ENCODE measurements at places on chromosomes 6 and 20.

DNA sequence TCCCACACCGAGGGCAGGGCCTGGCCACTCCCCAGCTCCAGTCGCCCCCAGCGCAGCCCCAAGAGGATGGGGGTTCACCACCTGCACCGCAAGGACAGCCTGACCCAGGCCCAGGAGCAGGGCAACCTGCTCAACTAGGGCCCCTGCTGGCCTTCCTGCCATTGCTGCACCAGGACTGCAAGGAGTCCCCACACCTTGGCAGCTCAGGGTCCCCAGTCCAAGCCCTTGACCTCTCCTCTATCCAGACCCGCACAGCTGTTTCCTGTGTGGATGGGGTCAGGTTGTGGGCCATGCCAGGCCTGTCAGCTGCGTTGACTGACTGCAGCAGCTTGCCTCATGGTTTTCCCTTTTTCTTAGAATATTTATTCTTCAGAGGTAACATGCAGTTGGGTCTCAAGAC, 4.4 kb downstream of the LRRC73 start:
- DNase-seq = no peak

DNA sequence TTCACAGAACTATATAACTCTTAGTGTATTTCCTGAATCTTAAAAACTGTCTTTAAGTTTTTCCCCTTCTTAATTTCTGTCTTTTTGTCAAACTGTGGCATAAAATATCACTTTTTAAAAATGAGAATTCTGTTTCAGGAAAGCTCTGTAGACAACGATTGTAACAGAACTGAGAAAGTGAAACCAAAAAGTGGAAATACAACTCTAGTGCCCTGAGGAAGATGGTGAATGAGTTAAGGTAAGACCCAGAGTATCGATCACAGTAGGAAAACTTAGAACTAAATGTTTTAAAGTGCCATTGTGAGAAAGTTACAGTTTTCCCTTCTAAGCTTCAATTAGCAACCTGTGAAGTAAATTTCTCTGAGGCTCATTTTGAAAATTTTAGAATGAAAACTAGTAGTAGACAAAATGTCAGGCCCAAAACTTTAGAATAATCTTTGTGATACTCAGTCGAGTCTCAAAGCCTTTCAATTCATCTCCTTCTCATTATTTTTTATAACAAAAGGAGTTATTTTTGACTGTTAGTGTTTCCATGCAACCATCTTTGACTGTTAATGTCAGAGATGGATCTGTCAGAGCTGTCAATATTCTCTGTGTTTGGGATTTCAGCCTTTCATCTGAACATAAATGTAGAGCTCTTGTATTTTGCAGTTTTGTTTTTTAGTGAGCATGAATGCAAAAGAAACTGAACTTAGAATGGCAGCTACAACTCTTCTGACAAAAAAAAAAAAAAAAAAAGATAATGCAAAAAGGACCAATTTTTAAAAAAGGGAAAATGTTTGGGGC, 19.0 kb upstream of the TRDN start:
- DNase-seq = peak; percentile 27

DNA sequence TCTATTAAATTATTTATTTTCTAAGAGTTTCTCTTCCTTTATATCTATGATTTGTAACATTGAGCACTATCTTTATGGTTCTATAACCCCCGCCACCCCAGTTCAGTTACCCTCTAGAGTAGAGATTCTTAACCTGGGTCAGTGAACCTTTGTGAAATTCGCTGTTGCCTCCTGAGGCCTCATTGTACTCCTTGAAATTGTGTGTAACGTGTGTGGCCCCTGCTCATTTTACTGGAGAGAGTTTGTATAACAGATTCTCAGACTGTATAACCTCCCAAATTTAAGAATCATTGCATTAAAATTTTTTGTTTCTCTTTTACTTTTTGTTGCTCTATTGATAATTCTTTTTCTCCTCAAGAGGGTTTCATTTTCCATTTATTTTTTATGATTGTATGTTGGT, 65.3 kb downstream of the ADGRG6 start:
- no peak for DNase-seq

DNA sequence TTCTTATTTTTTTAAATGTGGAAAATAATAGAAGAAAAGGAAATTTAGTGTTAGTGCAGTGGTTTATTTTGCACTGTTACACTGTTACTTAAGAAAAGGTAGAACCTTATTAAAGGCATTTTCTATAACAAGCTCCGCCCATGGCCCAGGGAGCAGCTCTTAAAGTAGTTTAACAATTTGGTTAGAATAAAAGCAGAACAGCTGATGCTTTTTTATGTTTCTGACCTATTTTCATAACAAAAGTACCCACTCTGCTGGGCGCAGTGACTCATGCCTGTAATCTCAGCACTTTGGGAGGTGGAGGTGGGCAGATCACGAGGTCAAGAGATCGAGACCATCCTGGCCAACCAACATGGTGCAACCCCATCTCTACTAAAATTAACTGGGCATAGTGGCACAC, 32.6 kb downstream of the DSTN start:
- DNase-seq = no peak

DNA sequence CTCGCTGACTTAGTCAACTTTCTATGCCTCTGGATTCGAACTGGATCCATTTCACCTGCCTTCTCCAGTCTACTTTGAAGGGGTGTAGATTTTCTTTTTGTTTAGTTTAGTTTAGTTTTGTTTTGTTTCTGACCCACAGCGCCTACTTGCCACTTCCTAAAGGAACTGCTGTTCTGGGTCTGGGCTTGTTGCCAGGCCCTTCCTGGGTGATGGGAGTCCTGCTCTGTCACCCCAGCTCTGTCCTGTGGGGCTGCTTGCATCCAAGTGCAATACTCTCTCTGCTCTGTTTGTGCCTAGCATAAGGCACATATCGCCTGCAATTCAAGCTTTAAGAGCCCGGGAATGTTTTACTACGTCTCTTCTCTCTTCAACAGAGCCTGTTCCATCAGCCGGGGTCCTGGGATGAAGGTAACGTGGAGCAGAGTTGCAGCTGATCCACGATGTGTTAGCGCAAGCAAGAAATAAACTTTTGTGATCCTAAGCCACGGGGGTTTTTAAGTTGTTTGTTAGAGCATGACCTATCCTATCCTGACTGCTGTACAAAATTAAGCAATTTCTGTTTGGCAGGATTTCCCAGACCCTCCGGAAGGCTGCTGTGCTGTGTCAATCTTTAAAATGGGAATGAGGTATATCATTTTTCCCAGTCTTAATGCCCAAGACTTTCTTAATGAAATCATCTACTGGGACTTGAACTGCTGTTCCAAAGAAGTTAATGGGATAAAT, 30.9 kb upstream of the TAGAP start:
- no peak for DNase-seq

- no peak for DNase-seq
Measured at GRCh38 chr6:69622230-69622629, 174.6 kb downstream of the LMBRD1 start.

GRCh38 chr6:31797588-31797987, 2.0 kb upstream of the VARS1 start:
- DNase-seq = no peak

DNA sequence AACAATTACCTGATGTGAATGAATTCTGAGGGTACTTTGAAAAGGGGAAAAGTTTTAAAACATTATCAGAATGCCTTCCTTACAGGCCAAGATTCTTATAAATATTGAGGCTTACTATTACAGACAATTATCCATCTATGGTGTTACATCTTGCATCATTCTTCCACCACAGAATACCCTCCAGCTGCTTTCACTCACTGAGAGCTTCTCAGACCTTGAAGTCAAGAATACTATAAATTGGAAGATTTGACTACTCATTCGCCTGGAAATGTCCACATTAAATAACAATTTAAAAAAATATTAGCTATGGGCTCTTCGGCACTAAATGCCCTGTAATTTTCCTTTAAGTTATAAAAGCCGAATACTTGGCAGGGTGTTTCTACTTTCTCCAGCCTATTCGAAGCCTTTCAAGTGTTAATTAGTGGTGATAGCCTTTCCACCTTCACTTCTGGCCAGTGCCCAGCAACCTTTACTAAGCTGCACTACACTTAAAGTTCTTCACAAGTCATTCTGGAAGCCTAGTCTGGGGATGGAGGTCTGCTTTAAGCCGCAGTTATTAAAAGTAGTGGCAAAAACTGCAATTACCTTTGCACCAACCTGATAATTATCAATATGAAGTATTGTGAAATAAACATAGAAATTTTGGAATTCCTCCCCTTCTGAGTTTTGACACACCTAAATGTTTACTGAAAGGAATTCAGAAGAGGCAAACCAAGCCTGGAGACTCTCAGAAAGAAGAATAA, 100.9 kb downstream of the BMP5 start:
- DNase-seq = no peak

GRCh38 chr6:159257846-159258245, 88.6 kb downstream of the FNDC1 start:
- DNase-seq = no peak

DNA sequence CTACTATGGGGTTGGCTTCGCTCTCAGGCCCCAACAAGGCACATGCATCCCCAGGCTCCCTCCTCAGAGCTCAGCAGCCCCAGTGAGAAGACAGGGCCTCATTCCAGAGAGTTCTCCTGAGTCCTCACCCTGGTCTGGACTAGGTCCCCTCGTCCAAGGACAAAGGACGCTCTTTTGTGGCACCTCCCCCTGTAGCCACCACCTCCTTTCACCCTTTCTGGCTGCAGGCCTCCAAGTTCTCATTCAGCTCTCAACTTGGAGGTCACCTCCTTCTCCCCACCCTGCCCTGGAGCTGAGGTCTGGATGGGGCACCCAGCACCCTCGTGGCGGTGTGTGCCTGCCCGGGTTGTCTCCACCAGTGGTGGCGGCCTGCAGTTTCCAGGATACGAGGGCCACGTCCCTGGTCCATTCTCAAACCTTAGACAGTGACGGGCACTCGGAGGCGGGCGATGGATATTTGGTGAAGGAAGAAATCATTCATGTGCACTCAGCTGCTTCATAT, 2.5 kb downstream of the UNC93A start:
- DNase-seq = no peak

DNA sequence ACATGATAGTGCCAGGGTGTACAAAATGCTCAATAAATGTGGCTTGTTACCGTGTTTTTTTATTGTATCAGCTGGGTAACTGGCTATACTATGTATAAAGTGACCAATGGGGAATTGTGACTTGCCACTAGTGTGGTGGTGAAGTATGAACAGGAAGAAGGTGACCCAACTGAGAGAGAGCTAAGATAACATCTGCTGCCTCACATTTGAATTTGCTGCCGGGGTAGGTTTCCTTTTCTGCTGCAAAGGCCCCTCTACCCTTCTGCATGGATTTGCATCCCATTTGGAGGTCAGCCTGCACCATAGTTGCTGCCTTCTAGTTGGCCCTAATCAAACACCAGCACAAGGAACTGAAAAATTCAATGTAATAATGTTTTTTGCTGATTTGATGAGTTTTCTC, 24.1 kb downstream of the IL17A start:
- DNase-seq = no peak

- no peak for DNase-seq
Measured at GRCh38 chr6:122709922-122710512, 69.5 kb upstream of the FABP7 start.

DNA sequence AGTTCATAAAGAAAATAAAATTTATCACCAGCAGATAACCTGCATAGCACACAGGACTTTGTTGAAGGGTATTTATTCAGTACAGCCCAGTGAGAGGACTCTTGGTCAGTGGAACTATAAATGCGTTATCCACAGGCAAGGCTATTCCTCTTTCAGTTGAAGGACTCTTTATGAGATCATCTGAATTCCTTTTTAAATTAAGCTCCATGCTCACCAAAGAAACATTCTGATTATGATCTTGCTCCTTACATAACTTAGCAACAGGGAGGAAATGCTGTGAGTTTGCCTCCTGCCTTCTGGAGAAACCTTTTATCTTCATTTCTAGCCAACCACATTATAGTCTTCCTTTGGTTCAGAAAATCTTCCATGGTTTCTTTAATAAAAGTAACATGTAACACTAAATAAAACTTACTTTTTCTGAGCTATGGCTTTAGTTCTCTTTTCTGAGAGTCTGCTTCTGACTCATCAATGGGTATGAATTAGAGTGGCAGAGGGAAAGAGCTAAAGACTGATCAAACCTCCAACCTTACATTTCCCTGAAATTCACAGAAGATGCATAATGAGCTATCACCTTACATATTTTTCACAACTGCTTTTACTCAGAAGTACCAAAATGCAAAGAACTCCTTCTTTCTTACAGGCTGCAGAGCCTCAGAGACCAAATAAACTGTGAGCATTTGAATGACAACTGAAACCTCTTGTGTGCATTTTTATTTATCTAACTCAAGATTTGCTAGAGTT, 267.2 kb downstream of the ADGRG6 start:
- no peak for DNase-seq

DNA sequence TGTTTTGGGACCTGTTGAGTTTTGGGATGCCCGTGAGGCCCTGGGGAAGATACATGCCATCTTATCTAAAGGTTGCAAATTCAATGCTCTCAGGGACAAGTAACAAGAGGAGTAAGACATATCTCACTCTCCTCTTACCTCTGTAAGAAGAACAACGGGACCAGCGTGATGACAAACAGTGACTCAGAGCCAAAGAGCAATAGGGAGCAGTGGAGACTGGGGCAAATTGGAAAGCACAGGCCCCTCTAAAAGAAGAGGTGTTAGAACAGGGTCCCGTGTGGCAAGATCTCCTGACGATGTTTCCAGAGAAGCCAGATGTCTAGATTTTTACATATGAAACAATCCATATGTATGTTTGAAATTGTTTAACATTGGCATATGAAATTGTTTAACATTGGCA, 11.6 kb downstream of the TP53RK start:
- DNase-seq = no peak

- DNase-seq = no peak
Measured at GRCh38 chr6:15411766-15412165, 165.9 kb downstream of the JARID2 start.

DNA sequence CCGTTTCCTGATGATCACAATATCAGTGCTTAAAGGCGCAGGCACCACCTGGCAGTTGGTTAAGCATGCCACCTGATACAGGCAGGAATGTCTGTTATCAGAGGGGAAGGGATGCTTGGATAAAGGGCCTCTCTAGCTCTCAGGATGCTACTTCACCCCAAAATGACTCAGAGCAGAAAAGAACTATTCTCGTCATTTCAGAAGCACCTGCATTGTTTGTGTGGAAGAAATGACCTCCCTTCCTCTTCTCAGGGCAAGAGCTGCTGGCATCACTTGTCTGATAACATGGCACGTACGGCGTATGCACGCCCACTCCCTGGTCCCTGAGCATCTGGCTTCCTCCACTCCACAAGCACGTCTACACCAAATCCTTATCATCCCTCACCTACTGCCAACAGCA, 47.3 kb downstream of the ATP9A start:
- no peak for DNase-seq

DNA sequence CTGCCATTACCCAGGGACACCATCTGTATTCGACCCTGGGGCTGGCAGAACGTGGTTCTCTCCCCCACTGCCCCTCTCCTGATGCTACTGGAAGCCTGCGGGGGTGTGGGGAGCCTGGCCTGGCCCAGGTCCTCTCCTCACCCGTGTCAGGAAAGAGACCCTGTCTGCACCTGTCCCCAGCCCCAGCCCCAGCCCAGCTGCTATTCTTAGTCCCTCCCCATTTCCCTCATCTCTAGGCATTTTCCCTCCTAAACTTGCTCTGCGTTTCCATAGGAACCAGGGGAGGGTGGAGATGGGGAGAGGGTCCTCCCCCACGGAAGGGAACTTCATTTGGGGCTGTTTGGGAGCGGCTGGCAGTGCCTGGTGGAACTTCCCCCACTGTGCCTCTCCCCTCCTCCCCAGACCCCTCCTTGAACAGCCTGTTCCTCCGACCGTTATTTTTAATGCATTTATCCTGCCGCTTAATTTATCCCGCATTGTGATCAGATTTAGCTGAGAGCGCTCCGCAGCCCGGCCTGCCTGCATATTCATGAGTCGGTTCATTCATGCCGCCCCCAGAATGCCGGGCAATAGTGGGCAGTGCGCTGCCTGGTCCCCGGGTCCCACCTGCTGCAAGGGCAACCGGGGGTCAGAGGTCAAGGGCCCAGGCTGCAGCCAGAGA, 31.8 kb upstream of the DLGAP4 start:
- no peak for DNase-seq
